ENCODE measurements at places on chromosomes 4 and X. TPM values are rescaled to one million over a fixed set of nuclear protein-coding genes. Genes with fewer than 3 reads are reported as not detected.
A peak's percentile ranks its signal among the peaks of the same experiment; 100 is the strongest.

Gene LPAR4
- not detected for polyA plus RNA-seq

Gene SGMS2
- polyA plus RNA-seq: 39.1 TPM

DNA sequence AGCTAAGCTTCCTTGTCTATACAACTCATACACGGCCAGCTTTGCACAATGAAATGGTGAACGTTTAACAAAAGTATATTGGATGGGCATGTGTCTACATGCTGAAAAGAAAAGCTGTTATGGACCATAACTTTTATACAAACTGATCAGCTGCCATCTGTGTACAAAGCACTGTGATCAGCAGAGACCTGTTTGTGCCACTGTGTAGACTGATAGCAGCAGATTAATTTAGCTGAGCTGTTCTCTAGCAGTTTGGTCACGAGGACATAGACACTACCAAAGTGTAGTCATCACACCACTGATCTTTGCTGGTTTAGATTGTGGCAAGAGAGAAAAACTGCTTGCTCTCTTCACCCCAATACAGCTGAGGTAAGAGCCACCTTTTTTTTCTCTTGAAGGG is 124.5 kb downstream of the RAPGEF2 start:
- DNase-seq: peak; percentile 17

DNA sequence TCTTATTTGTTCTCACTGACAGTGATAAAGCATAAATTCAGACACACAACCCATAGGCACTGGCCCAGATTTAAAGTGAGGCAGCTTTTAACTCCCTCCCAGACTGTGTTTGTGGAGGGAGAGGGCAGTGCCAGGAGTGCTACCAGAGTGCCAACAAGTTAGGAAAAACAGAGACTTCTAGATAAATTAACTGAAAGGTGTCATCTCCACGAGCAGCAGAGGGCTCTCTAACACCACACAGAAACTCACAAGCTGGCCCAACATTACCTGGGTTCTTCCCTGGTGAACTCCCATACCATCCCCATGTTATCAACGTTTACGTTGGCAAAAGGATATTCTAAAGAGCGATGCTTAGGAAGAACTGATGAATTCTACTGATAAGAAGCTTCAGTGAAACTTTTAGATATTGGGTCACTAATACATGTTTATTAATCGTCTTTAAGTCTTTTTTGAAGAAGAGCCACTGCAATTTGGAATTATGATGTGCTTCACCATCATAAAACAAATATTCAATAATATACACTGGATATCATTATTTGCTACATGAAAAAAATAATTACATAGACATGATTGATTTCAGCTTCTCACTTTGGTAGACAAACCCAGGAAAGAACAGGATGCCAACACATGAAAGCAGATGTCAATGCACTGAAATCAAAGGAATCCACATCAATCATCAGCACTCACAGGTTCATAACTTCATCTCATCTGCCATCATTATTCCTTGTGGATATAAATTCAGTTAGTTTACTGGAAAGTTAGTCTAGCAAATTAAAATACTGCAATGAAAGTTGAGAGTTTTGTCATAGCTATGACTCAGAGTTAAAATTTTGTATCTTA is 121.2 kb upstream of the NAP1L5 start:
- peak; percentile 65 for DNase-seq

DNA sequence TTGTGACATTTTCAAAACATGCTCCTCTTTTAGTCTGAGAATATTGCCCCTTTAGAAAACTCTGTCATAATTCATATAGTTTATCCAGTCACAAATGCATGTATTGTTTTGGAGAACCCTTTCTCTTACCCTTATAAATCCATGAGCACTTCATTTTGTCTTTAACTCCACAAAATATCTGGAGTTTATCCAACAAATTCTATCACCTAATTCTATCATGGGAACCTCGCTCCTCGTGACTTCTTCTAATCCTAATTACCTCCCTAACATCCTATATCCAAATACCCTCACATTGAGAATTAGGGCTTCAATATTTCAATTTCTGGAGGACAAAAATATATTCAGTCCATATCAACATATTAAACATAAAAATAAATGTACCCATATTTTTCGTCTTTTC is 1565.9 kb downstream of the ARAP2 start:
- DNase-seq: no peak

- peak; percentile 73 for DNase-seq
Measured at GRCh38 chr4:152536545-152537182, 772 bp upstream of the FBXW7 start.
